ENCODE measurements at places on chromosomes 3 and 15.

GRCh38 chr15:74489518-74490338 lies 28.8 kb upstream of the UBL7 start:
- peak; percentile 29 for DNase-seq

GRCh38 chr15:85071504-85071903 lies 89.8 kb downstream of the PDE8A start:
- no peak for DNase-seq

DNA sequence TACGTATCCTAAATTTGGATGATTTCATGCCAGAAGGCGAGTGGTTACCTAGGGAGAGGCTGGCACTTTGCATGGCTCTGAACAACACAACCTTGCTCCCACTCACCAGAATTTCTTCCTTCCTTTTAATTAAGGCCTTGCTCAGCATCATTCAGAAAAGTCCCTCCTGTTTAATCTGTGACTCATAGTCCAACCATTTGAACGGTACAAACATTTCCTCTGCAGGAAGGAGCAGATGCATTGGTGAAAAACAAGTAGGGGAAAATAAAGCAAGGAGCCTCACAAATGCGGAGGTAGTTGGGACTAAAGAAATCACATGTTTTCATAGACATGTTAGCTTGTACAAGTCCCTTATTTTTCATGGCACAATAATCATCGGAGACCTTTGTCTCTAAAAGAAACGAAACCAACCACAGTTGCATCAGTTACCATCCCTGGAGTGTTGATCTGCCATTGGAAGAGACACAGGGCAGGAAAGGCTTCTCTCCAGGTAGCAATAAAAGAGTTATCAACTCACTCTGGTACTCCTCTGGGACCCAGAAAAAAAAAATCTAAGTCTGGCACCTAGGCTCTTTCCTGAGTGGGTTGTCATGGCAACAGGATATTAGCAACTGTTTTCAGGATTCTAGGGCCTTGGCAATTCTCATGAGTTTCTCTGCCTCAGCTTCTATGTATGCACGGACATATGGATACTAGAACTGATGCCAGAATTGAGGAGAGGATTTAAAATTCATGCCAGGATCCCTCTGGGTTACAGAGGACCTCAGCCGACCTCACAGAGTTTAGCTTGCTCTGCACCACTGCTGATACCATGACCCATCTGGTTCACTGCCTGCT lies 255.4 kb upstream of the ARPP21 start:
- peak; percentile 41 for DNase-seq

GRCh38 chr3:74332165-74332564 lies 282.3 kb downstream of the CNTN3 start:
- DNase-seq: no peak

DNA sequence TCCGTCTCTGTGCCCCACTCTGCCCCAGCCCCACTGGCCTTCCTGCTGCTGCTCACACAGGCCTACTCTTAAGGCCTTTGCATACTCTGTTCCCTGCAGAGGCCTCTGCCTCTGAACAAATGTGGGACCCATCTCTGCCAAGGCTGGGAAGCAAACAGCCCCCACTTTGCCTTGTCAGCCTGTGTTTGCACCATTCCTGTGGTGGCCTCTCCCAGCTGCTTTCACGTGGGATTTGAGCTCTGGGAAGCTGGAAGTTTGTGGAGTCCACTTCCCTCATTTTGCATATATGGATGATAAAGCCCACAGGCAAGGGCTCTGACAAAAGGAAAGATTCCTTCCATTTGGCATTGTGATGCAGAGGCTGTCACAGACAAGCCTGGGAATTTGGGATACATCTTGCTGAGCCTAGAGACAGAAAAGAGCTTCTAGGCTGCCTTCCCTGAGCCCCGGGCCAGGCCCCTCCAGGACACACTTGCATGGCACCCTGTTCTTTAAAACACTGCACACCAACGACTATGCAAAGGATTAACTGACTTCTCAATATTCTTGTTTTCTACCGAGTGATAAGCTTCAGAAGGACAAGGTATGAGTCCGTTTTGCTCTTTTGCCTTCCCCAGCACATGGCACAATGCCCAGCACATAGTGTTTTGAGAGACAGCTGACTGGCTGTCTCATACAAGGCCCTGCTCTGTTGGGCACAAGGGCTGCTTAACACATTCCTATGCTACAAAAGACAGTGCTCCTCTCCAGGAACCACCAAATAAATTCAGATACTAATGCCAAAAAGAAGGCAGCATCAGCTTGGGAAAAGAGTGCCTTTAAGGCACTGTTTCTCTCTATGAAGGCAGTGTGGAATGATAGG lies 120.7 kb upstream of the TOPAZ1 start:
- DNase-seq: no peak

GRCh38 chr15:100596792-100597191 lies 5.2 kb downstream of the LINS1 start:
- DNase-seq: no peak

GRCh38 chr3:54279005-54279583 lies 156.7 kb downstream of the CACNA2D3 start:
- DNase-seq: peak; percentile 4

DNA sequence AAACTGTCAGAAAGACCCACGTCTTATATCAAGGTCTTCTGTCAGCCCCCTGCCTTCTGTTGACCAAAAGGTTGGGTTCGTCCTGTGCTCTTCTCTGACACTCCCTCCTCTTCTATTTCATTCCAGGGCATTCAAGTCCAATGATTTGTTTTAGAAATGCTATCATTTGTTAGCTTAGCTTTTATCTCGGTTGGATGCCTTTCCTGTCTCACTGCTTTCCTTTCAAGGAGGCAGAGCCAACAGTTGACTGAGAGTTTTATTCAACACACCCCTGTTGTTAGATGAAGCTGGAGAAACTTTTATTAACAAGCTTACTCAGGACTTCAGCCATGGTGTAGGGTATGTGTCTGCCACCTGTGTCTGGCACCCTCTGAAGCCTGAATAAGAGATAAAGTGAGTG lies 112.0 kb upstream of the SLC7A14 start:
- DNase-seq: peak; percentile 40

- DNase-seq: no peak
Measured at GRCh38 chr15:76070921-76071635, 11.3 kb downstream of the TMEM266 start.

DNA sequence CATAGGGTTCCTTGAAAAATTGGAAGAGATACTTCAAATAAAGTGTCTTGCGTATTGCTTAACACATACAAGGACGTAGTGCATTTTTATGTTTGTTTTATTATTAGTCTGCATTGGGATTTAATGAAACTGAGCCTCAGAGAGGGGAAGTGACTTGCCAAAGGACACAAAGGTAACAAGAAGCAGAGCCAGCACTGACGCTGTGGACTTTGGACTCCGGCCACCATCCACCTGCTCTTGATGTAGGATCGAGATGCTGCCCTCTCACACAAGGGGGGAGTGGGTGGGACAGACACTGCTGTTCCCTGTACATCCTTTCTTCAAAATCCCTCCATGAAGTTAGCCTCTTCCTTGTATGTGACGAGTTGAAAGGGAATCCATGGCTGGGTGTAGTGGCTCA lies 435.4 kb upstream of the RGMA start:
- DNase-seq: no peak

DNA sequence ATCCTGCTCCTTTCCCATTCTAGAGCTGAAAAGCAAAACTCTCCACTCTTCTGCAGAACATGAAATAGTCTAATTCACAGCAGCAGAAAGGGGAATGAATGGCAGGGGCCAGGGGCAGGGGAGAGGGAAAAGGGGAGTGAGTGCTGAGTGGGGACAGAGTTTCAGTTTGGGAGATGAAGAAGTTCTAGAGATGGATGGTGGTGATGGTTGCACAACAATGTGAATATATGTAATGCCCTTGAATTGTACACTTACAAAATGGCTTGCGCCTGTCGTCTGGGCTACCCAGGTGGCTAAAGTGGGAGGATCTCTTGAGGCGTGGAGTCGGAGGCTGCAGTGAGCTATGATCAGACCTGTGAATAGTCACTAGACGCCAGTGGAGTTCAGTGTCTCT lies 78.5 kb upstream of the MEF2A start:
- DNase-seq: no peak

- peak; percentile 83 for DNase-seq
Measured at GRCh38 chr3:133509488-133509887, 64.0 kb upstream of the CDV3 start.

DNA sequence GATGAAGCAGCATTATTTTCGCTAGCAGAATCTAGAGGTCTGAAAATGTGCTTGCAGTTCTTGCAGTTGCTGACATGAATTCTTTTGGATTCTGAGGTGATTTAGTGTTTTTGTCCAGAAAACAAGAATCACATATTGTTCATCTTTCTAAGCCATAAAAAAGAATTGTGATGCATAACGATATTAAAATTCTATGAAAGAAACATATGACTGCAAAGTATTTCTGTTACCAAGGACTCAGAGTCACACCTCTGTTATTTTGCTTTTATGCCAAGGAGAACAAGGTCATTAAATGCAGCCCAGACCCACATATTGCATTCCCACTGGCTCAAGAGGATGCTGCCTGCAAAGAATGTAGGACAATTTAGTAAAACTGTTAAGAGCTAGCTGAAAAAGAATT lies 299.8 kb upstream of the GPR149 start:
- DNase-seq: no peak

- DNase-seq: no peak
Measured at GRCh38 chr3:5186089-5186857, 1.2 kb upstream of the EDEM1 start.

DNA sequence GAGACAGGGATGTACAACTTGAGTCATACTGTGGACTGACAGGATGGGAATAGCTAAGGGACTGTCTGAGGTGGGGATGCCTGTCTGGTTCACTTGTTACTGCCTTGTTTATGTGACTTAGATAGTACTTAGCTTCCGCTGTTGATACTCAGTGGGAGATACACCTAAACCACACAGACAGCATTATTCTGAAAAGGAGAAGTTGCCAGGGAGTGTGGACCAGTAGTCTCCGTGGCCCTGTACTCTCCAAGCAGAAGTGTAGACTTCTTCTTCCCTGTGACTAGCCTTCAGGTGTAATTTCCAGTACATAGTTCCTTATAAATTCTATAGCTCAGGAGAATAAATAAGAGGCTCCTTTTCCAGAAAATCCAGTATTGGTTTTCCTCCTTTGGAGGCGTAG lies 5.1 kb downstream of the HIGD2B start:
- DNase-seq: no peak

Measured in iris pigment epithelial cell (primary cell).